Activated T-helper 1 cell treated with anti-CD3 and anti-CD28 coated beads, Interleukin-2, amount 50 U/mL, for 16 hours (primary cell): ENCODE measurements at places on chromosomes 4 and X.

GRCh38 chrX:79371640-79372039 lies 4.5 kb upstream of the ITM2A start:
- DNase-seq: no peak

DNA sequence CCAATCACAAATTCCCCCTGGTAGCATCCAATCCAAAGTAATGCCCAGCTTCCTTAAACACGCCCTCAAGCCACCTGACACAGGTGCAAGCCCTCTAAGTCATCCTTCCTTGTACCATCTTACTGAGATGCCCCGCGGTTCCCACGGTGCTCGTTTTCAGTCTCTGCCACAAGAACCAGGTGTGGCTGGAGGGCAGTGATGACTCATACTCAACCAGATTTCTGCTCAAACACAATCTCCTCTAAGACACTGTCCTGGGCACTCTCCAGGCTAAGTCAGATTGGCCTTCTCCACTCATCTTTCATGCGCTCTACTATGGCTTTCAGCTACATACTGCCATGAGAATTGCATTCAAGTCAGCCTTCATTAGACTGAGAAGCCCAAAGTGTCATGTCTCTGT lies 3.5 kb downstream of the SH3KBP1 start:
- no peak for DNase-seq

DNA sequence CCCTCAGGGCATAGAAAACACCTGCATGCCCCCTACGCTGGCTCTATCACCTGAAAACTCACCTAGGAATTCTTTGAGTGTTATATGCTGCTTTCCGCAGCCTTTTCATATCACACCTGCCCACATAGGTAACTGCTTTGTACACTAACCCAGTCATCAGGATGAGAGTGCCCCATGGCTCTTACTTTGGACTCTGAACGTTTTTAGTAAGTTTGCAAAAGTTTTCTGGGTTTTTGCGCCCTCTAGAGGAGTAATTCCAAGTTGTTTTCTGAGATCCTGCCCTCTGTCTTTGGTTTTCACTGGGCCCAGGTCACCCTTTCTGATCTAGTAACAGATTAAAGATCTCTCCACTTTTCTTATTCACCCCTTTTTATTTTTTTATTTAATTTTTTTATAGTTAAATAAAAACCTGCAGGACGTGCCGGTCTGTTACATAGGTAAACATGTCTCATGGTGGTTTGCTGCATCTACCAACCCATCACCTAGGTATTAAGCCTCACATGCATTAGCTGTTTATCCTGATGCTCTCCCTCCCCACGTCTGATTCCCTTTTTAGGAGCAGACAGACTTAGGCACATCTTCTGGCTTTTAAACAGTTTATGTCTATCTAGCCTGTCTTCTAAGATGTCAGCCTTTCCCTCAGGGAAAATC lies 139.2 kb downstream of the NWD2 start:
- DNase-seq: no peak

DNA sequence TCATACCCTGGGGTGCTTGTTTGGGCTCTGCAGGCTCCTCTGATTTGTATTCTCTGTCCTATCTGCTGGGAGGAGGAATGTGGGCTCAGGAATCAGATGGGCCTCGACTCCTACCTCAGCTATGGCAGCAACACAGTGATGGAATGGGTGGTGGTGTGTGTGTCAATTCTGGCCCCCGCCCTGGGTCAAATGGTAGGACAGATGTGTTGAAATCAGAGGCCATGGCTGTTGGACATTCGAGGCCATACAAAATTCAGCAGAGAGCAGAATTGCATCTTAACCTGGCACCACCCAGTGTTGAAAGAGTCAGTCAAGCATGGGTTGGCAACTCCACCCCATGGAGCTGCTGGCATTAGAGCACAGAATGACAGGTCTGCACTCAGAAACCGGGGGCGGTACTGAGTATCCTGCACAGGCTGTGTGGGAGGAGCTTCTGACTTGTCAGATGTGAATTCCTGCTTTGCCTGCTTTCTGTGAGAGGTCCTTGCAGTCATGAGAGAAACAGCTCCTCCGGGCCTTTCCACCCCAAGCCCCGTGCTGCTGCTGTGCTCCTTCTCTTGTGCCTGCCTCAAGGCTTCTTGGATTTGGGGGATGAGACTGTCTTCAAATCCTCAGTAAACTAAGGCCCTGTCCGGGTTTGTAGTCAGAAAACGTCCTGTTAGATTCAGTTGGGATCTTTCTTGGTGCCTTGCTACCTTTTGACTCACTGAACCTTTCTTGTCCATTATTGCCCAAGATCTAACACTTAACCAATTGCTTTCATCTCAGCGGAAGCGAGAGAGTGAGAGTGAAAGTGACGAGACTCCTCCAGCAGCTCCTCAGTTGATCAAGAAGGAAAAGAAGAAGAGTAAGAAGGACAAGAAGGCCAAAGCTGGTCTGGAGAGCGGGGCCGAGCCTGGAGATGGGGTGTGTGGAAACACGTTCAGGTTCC lies 13.0 kb downstream of the DKC1 start:
- DNase-seq: no peak

GRCh38 chrX:22053481-22053880 lies 21.4 kb downstream of the PHEX start:
- no peak for DNase-seq

GRCh38 chrX:107675823-107676555 lies 47.7 kb downstream of the PRPS1 start:
- no peak for DNase-seq

- no peak for DNase-seq
These were observed 349.9 kb downstream of the FBXW7 start for GRCh38 chr4:152185786-152186550.

- no peak for DNase-seq
These were observed 2.0 kb upstream of the STAG2 start for GRCh38 chrX:123959281-123960063.

DNA sequence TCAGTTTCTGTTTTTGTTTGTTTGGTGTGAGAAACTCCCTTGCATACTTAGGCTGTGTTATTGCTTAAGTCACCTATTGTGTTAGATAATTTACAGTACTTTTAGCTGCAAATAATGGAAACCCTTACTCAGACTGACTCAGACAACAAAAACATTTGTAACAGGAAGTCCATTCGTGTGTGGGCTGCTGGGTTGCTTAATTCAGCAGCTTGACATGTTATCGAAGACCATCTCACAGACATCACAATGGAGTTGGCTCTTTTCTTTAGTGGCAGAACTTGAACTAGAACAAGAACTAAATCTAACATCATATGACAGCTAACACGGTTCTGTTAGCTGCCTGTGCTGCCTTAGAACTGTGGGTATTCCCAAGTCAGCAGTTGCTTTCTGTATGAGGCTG lies 9.9 kb upstream of the GABRE start:
- DNase-seq: no peak

- DNase-seq: no peak
These were observed 22.3 kb downstream of the UBA6 start for GRCh38 chr4:67678612-67679011.

DNA sequence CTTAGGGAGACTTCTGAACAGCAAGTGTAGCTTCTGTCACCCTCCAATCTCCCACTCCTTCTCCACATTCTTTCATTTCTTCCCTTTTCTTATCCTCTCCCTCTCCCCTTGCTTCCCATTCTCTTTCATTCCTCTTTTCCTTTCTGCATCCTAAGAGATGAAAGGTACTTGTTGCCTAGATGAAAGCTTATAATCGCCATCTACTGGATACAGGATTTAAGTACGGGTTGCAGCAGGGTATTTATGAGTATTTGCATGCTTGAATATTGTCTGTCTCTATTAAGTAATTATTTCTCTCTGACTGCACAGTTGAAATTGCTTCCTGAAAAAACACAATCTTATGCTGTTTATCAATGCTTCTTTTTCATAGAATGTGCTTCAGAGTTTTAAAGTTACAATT lies 174.0 kb upstream of the TENT5D start:
- no peak for DNase-seq

- DNase-seq: no peak
These were observed 876 bp downstream of the HPRT1 start for GRCh38 chrX:134460862-134461220.

DNA sequence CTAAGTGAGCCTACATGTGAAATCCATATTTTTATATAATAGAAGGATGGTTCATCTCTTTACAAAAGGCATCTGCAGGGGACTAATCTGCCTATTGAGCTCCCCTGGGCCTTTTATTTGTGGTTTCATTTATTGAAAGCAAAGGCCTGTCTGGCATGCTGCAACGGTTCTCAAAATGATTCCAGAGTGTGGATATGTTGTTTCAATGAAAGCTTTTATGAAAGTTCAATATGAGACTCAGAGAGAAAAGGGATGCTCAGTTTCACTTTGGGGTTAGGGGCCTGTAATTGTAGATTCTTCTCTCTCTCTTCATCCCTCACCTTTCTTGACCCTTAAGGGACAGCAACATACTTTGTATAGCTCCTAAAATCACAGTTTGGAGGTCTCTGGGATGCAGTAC lies 204.2 kb upstream of the CASK start:
- no peak for DNase-seq

DNA sequence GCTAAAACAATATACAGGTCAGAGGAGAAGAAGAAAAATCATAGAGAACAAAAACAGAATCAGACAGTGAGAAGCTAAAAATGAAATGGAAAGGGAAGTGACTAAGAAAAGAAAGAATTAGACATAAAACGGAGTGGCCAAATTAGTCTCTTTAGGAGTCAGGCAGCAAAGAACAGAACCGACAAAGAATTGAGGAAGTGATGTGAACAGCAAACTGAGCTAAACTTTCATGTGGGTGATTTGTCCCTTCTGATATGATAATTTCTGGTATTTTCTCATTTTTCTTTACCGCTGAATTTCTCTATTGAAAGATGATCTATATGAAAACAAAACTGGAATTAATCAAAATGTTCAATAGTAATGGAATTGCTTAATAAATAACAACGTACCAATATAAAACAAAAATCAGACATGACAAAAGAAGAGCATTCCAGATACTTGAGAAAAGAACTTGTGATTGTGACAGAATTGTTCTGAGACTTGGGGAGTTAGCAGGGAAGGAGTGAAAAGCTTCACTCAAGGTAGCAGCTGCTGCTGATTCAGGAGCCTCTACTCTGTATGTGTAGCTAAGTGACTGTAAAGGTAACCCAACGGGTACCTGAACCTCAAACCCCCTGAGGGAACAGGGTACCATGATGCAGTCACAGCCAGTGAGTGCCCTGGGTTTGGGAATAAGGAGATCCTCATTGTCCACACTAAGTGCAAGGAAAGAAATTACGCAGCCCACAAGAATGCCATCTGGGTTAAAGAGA lies 8.8 kb downstream of the TAPT1 start:
- DNase-seq: no peak

DNA sequence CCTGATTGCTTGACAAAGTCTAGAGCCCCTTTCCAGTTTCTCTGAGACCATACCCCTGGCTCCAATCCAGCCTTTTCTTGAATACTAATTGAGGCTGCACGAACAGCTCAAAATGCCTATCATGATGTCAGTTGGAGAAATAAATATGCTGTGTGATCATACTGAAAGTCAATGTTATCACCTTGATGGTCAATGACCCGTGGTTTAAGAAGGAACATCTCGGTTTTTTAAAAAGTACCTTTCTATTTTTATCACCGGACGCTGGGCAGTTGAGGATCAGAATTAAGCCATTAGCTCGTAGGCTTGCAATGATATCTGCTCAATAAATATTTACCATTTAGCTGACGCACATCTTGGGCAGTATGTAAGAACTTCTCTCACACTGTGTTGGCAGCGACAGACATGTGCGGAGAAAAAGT lies 852 bp upstream of the WDR44 start:
- DNase-seq: no peak

DNA sequence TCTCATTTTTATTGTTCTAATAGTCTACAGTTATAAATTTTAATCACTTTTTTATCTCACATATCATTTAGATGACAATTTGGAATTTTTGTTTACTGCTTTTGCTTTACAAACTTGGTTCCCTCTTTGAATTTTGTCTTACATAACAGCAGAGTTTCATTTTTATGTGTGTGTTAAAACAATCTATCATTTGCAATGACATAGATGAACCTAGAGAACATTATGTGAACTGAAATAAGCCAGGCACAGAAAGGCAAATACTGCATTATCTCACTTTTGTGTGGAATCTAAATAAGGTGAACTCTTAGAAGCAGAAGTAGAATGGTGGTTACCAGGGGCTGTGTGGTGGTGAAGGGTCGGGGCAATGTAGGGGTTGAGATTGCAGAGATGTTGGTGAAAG lies 170.7 kb downstream of the GASK1B start:
- DNase-seq: no peak

DNA sequence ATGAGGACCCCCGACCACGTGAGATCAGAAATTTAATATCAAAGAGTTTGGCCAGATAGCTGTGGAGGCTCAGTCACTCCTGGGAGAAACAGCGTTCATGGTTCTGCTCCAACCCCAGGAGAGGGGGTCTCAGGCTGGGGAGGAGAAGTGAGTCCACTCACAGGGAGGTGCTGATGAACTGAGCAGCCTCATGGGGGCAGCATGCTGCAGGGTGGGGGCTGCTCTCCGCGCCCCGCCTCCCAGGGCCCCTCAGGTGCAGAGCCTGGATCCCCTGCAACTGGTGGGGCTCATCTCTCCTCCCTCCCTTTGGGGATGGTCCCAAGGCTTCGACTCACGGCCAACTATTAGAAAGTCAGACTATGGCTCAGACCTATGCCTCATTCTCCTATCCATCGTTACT lies 26.6 kb upstream of the C4orf50 start:
- DNase-seq: no peak

DNA sequence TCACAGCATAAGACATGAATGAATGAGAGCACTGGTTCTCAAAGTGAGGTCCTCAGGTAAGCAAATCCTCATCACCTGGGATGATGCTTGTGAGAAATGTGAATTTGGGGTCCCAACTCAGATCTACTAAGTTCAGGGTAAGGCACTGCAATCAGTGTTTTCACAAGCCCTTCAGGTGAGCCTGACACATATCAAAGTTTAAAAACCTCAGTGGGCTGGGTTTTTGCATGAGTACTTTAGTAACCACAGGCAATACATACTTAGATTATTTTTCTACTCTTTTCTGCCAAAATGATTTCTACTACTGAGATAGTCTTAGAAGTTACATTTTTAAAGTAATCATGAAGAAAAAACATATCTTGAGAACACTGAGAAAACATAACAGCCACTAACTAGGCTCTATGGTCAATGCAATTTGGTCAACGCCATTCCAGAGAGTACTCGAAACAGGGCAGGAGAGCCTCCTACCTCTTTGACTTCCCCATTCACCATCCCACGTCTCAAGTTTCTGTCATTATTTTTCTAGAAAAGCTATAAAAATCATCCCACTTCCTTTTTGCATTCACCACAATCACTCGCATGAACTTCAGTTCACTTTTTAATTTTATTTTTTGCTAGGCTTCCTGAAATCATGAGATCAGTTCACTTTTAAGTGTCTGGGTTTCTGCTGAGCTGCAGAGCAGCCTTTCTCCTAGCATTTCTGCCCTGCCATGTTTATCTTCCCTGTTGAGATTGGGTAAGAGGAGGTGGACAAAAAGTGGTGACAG lies 73.8 kb downstream of the MFAP3L start:
- DNase-seq: no peak

DNA sequence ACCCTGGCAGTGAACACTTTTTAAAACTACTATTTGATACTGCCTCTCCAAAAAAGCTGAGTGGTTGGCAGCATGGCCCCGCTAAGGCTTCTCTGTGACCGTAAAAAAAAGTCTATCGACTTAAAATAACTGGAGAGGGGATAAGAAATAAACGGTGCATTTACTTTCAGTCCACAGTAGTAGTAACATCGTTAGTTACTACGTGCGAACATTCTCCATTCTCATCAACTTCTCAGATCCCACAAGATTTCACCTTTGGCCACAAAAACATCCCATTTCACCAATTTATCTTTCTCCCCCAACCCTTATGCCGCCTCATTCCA lies 524 bp upstream of the EXOSC9 start:
- DNase-seq: no peak
